Upper lobe of right lung (tissue), 1 donor: ENCODE measurements at places on chromosomes 1 and 21. TPM values are rescaled to one million over a fixed set of nuclear protein-coding genes. Genes with fewer than 3 reads are reported as not detected.

GRCh38 chr21:36909901-36910561, 56.4 kb downstream of the HLCS start:
- H3K27me3 ChIP-seq, result no peaks in the 10 kb centered on the region
- no peaks in the 10 kb centered on the region for H3K36me3 ChIP-seq
- no peak overlapping the region for H3K4me3 ChIP-seq
- DNase-seq, result no peak
- H3K4me1 ChIP-seq, result no peaks in the 10 kb centered on the region

GRCh38 chr1:93905051-93905450, 4.2 kb downstream of the GCLM start:
- peaks cover 23% of the 10 kb centered on the region for H3K4me1 ChIP-seq
- no peak overlapping the region for H3K4me3 ChIP-seq
- peaks cover 17% of the 10 kb centered on the region for H3K36me3 ChIP-seq
- no peaks in the 10 kb centered on the region for H3K27me3 ChIP-seq
- no peak for DNase-seq

Gene B4GALT2
- 23.8 TPM for total RNA-seq

- DNase-seq, result no peak
- no peak overlapping the region for H3K4me3 ChIP-seq
- H3K36me3 ChIP-seq, result peaks cover 12% of the 10 kb centered on the region
- no peaks in the 10 kb centered on the region for H3K4me1 ChIP-seq
Measured at GRCh38 chr1:70324683-70325082, 29.8 kb downstream of the ANKRD13C start.
